ENCODE measurements at places on chromosomes 3 and 15.

- DNase-seq, result no peak
Observed at GRCh38 chr3:36864180-36865053, 80.4 kb downstream of the TRANK1 start.

DNA sequence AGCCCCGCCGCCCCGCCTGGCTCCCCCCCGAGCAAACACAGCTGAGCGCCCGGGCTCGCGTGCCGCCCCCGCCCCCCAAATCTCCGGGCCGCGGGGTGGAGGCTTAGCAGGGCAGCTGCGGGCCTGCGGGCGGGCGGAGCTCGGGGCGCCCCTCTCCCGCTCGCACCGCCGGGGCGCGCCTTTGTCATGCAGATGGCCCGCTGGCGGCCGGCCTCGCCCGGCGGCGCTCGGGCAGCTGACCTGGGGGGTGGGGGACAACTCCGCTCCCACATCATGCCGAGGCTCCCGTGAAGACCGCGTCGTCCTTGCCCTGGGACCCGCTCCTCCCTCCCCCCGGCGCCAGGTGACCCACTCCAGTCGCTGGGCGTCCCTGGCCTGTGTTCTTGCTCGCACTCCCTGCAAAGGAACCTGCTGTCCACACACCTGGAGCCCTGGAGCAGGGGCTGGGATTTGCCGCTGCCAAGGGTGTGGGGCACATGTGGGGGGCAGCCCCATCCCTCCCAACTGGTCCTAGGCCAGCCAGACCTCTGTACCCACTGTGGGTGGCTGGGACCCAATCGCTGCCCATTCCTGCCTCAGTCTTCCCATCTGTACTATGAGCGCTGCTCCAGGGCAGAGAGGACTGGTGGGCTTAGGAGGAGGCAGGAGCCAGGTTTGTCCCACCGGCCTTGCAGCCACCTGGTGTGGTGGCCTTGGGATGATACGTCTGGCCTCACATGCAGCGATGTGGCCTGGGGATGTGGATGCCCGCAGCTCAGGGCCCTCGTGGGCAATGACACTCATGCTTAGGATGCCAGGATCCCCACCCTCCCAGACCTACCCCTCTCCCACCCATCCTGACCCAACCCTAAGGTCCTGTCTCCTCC lies 33.5 kb downstream of the DNAJB8 start:
- DNase-seq, result no peak

DNA sequence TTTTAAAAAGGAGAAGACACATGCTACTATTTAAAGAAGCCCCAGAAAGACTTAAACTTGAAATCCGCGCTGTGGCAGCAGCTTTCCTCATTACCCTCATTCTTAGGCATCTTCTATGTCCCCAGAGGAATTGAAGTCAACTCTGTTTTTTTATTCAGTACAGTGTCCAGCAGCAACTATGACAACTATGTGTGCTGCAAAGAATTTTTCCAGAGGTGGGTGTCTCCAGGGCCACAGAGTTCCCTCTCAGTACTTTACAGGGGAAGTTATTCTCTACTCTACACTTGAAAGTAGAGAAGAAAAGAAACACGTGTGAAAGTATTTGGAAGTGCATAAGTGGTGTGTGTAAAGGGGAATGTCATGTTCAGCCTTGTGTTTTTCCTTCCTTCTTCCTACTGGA lies 32.0 kb downstream of the GATM start:
- no peak for DNase-seq

- DNase-seq, result no peak
Observed at GRCh38 chr3:69842789-69843188, 103.5 kb downstream of the MITF start.

DNA sequence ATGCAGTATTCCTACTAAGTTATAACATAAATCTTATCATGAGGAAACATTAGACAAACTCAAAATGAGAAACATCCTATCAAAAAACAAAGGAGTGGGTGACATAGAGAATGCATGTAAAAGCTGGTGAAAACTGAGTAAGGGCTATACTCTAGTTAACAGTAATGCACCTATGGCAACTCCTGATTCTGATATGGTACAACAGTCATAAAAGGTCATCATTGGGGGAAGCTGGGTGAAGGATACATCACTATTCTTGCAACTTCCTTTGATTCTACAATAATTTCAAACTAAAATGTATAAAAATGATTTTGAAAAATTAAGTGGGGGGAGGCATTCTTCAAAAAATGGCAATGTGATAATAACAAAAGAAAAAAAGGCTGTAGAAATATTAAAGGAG lies 6.8 kb downstream of the PIK3R4 start:
- no peak for DNase-seq

- peak; percentile 15 for DNase-seq
Observed at GRCh38 chr15:84840741-84841429, 23.7 kb downstream of the ALPK3 start.

GRCh38 chr15:93348711-93349545 lies 259.9 kb upstream of the RGMA start:
- DNase-seq, result no peak

GRCh38 chr3:43171748-43172147 lies 65.9 kb upstream of the POMGNT2 start:
- no peak for DNase-seq

Data from kidney glomerular epithelial cell (primary cell).